ENCODE measurements at places on chromosomes 12 and 14.

GRCh38 chr14:46091819-46092218 lies 559.8 kb downstream of the RPL10L start:
- no peak for DNase-seq

DNA sequence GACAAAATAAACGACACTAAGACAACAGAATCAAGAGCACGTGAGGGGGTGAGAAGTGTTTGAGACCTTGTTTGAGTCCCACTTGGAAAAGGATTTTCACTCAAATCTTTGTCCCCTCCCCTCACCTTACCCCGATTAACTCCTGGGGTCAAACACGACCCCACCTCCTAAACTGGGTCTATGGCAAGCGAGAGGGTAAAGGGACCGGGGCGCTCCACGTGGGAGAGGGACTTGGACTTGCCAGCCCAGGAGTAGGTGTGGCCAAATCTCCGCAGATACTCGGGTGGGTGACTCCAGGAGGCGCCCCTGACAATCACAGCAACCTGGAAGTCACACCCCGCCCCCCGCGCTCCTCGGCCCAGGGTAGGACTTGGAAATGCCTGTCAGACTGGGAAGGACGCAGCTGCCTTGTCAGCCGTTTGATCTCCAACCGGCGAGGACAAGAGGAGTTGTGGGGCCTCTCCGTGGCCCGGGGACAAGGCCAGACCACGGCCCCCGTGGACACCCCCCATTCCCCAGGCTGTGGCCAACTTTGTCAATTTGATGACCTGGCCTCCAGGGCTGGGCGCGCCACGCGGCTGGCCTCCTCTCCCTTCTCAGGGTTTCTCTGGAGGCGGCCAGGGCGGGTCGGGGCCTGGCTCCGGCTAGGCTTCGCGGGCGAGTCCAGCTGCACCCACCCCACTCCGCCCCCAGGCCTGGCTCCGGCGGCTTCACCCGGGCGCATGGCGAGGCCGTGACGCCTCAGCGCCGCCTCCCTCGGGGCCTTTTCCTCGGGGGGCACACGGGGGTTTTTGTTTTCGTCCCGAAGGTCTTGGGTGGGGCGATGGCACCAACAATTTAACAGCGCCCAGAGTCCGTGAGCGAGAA lies 1.1 kb upstream of the BCL11B start:
- no peak for DNase-seq

DNA sequence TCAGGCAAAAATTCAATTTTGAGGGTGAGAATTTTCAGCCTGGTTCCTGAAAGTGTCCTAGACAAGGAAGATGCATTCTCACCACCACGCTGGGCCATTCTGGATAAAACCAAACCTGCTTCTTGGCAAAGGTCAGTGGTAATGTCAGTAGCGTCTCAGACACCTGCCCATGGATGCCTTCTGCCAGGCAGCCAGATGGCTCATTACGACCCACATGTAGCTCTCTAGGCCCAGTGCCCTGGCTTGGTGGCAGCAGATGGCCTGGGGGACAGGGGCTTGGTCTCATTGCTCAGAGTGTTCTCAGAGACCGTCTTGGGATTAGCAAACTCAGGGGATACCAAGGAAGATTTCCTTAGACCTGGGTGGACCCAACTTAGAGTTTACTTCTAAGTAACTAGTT lies 105.1 kb downstream of the ARF6 start:
- DNase-seq: no peak

DNA sequence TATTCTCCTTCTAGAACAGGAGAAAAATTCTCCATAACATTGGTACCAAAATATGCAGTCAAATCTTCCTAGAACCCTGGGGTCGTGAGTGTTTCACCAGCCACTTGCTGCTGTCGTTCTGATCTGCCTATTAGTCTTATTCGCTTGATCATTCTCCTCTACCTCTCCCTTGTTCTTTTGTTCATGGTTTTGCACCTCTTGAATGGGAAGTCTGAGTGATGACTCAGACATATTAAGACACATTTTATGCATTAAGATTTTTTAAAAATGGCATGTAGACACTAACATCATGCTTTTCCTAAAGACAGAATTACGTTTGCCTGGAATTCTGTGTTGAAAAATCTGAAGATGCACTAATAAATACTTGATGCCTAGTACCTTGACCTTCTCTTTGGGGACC lies 159.2 kb upstream of the LRIG3 start:
- no peak for DNase-seq

GRCh38 chr12:106044773-106045172 lies 94.0 kb downstream of the NUAK1 start:
- DNase-seq: no peak

DNA sequence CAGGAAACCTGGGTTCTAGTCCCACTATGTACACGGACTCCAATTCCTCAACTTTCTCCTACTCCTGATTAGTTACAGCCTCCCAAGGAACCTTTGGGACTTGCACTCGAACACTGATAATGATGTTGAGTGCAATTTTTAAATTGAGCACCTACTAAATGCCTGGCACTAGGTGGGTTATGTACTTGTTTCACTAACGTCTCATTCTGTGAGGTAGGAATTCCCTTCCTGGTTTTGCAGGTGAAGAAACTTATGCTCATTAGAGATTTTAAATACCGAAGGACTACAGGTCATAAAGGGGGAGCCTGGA lies 536 bp downstream of the PARPBP start:
- DNase-seq: no peak

DNA sequence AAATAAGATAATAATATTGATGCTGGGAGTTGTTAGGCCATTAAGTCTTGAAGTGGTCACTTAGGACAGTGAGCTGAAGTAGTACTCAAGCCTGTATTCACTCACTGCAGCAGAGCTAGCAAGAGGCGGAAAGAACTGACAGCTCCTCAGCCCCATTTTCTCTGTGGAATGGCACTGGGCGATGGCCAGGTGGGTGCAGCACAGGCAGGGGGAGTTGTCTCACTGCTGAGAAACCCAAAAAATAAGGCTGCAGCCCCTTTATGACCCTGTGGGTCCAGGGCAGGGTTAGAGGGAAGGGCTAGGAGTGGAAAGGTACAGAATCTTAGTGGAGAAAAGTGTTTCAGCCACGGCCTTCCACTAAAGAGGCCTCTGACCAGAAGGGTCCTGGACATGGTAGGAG lies 35.5 kb downstream of the PDZRN4 start:
- no peak for DNase-seq

DNA sequence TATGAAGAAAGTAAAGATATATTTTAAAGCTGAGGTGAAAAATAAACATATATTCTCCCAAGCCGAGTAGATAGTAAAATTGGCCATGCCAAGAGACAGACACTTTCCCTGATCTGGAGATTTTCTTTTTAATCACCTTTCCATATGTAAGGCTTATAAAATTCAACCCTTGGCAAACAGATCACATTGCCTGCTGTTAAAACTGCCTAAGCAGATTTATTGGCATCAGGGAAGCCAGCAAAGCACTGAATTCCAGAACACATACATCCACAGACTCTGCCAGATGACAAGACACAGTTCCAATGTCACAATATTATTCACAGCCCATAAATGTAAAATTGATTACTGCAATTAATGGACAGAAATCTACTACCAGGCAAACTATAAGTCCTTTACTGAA lies 78.2 kb upstream of the GARIN2 start:
- no peak for DNase-seq

- no peak for DNase-seq
Observed at GRCh38 chr14:33780035-33780434, 170.8 kb downstream of the EGLN3 start.

GRCh38 chr14:100386121-100386520 lies 63.0 kb downstream of the SLC25A47 start:
- no peak for DNase-seq

- no peak for DNase-seq
Observed at GRCh38 chr12:77374673-77375072, 309.3 kb upstream of the E2F7 start.

- no peak for DNase-seq
Observed at GRCh38 chr14:87810711-87811110, 182.3 kb downstream of the GALC start.

- DNase-seq: no peak
Observed at GRCh38 chr14:95685978-95686922, at the start of gene TCL1B. TSS of gene TCL1B (plus strand) at chr14:95686426. CDS start at chr14:95686468, 42 bp downstream.

DNA sequence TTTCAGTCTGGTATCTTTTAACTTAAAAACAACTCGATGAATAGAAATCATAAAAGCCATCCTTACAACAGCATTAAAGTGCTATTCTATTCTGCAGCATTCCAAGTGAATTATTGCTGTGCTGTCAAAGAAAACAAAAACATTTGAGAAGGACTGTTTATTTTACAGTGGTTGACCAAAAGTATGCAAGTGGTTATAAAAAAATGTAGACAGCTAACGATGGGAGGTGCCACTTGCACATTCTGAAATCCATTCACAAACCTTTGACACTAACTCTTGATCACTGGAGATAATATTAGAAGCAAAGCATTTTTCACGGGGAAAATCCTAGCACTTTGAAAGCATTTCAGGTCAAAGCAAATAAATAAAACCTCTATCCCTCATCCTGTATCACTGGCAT lies 55.6 kb downstream of the HMGA2 start:
- no peak for DNase-seq

DNA sequence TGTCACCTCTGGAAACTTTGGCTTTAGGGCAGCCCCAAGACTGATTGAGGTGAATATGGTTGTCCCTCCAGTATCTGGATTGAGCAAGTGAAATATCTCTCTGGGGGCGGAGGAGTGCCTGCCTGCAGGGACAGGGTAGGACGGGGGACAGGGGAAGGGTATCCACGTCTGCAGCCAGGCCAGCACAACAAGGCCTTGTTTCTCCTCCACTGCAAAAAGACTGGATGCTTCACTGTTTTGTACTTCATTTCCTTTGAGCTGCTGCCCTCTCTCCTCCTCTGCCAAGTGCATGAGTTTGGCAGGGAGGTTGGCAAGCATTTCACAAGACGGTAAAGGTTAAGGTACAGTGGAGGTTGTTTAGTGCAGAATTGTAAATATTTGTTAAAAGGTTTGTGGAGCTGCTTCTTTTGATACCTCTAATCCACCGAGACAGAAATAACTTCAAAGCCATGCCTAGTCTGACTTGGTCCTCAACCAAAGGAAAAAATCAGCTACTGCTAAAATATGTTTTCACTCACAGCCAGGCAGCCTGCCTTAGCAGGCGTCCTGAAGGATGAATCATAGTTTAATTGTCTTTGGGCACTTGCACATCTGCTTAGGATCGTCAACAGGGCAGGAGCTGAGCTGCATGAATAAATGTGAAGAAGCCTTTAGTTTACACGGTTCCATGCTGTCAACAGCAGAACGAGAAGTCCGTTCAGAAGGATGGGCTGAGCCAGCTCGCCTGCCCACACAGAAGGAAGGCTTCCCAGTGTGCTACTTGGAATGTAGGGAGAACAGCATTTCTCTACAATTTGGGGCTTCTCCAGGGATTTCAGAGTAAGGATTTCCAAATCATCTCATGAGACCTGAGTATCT lies 269.7 kb downstream of the TTC6 start:
- no peak for DNase-seq

- DNase-seq: no peak
Observed at GRCh38 chr12:66735275-66735674, 56.4 kb upstream of the GRIP1 start.

DNA sequence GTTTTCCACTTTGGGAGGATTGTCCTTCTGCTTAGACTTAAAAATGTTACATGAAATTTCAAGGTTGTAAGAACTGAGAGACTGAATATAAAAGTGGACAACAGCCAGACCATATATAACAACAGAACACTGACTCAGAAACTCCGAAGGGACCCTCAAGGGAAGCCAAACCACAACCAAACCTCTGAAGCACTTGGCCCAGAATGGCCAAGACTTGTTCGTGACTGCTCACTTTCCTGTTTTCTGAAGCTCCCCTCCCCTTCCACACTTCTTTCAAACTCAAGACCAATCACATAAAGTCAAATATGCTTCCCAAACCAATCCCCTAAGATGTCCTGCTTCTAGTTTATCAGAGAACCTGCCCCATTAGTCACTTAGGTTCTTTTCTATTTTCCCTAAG lies 13.7 kb downstream of the OR6J1 start:
- no peak for DNase-seq

DNA sequence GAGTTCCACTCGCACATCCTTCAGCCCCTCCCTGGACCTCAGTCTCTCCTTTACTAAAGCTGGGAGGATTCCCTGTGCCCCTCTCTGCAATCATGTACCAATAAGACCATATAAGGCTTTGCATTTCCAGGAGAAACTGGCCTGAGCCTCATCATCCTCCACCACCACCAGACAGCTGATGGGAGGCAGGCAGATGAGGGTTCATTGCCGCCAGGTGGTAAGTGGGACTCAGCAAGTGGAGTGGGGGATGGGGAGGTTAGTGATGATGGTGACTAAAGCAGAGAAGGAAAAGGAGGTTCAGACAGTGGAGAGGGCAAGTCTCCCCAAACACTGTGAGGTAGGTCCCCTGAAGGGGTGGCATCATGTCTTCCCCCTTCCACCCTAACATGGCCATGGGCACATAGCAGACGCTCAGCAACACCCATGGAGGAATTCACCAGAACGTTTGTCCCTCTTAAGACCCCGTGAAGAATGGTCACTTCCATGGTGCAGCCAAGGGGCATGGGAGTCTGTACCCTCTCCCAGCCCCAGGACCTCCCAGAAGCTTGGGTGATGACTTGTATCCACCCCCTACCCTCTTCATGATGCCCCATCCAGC lies 4.5 kb upstream of the TNFRSF1A start:
- no peak for DNase-seq

- DNase-seq: no peak
Observed at GRCh38 chr12:117037289-117038022, 61.8 kb downstream of the TESC start.

DNA sequence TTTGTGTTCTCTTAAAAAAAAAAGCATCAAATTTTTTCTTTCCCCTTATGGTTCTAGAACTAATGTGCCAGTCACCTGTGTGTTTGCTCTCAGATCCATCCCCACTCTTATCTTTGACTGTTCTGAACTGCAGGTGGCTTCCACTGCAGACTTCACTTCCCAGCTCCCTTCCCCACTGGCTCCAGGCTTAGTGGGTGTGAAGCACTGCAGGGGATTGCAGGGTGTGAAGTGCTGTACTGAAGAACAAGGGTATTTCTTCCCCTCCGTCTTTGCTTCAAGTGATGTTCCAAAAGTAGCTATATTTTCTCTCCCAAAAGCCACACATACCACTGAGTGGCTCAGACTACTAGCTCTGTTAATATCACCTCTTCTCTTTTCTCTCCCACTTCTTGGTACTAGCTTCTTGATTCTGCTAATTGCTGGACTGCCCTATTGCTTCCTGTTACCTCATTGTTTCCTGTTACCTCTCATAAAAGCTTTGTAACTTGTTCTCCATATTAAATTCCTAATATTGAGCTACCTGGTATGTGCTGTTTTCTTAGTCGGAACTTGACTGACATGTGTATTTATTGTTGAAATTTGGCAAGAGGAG lies 115.4 kb upstream of the PRICKLE1 start:
- DNase-seq: no peak

GRCh38 chr12:12483438-12483837 lies 79.2 kb downstream of the DUSP16 start:
- DNase-seq: no peak

DNA sequence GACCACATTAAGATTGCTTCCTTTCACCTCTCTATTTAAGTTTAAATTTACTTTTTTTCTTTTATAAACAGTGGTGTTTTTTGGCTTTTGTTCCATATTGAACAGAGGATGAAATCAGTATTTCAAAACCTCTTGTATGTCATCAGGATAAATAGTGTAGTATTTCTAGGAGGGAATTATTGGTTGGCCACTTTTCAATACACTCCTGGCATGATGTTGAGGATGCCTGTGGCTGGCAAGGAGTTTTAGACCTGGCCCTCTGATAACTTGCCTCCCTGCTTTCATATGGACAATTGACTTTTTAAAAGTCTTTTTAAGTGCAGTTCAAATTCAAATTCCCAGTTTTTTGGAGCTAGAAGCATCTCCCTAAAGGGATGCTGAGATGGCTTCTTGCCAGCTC lies 9.8 kb downstream of the TMTC2 start:
- DNase-seq: no peak

- no peak for DNase-seq
Observed at GRCh38 chr14:105062048-105062433, 3.2 kb downstream of the GPR132 start.

Data from NK-92 treated with Interleukin-12 subunit alpha and Interleukin-12 subunit beta, amount 100 ng/mL, for 24 hours (cell line).